ENCODE measurements at places on chromosomes 3 and 15. TPM values are rescaled to one million over a fixed set of nuclear protein-coding genes. Genes with fewer than 3 reads are reported as not detected.
A peak's percentile ranks its signal among the peaks of the same experiment; 100 is the strongest.

The TRIM42 gene
- not detected for total RNA-seq

The PXYLP1 gene
- 13.3 TPM for total RNA-seq

The SCG5 gene
- 8.3 TPM for total RNA-seq

The PLXNA1 gene
- total RNA-seq: 13.6 TPM

The HHLA2 gene
- total RNA-seq: not detected

The STARD9 gene
- total RNA-seq: 3.2 TPM

The UBE2E2 gene
- total RNA-seq: 18.6 TPM

DNA sequence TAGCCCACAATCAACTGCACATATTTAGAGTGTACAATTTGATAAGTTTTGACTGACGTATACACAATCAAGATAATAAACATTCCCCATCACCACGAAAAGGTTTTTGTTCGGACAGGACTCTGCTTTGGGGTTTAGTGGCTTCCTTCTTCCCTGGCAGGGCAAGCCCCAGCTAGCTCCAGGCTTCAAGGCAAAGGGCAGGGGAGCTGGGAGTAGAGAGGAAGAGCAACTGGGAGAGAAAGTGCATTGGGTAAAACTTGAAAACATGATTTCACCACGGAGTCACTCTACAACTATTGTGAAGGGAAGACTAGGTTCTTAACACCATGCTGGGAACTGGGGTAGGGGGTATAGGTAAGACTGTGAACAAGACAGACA, 185.1 kb upstream of the UBE2E1 start:
- no peak for DNase-seq

DNA sequence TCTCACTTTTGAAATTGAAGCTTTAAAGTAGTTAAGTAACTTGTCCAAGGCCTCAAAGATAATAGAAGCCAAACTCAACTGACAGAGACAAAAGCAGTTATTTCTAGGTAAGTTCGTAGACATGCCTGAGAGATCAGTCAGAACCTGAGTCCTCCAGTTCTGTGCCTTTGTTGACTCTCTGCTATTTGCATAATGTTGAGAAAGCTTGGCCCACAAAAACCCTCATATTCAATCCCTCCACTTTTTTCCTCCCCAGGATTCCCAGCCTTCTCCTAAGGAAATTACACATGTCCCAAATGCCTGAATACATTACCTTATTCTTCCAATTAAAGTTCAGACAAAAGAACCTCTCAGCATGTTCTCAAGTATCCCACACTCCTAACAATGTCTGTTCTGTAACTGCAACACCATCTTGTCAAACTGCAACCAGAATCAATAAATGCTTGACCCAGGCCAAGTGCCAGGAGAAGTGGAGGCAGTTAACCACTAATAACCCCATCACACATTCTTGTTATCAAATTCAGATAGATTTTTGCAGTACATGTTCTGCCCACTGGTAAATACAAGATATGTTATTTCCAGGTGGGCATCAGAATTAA, 217.8 kb downstream of the LRRC3B start:
- no peak for DNase-seq

DNA sequence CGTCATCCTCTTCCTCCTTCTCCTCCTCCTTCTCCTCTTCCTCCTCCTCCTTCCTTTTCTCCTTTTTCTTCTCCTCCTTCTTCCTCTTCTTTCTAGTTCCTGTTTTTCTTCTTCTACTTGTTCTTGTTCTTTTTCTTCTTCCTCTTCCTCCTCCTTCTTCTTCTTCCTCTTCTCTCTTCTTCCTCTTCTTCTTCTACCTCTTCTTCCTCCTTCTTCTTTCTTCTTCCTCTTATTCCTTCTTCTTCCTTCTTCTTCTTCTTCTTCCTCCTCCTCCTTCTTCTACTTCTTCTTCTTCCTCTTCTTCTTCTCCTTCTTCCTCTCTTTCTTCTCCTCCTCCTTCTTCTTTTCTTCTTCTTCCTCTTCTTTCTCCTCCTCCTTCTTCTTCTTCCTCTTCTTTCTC, 310.2 kb upstream of the LMCD1 start:
- DNase-seq: no peak

- peak; percentile 48 for DNase-seq
Observed at GRCh38 chr3:14042680-14043079, 82.0 kb downstream of the CHCHD4 start.

DNA sequence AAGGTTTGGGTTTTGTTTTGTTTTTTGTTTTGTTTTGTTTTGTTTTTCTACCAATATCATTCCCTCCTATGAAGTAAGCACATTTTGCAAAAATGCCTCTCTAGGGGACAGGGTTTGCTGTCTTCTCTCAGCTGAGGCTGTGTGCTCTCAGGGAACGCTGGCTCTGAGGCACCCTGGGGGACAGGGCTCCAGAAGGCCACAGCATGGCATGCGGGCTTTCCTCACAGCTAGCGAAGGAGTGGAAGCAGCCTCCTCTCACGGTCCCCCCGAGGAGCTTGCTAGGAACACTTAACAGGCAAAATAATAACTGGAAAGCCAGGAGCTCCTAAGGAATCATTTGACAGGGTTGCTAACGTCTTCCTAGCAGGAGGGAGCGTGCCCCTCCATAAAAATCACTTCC, 227.7 kb upstream of the ST8SIA2 start:
- no peak for DNase-seq

DNA sequence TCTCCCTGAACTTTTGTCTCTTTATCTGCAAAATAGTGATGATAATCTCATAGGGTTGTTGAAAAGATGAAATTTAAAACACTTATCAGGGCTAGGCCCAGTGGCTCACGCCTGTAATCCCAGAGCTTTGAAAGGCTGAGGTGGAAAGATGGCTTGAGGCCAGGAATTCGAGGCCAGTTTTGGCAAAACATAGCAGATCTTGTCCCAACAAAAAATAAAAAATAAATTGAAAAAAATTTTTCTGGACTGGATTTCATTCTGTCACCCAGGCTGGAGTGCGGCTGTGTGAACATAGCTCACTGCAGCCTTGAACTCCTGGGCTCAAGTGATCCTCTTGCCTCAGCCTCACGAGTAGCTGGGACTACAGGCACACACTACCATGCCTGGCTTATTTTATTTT, 29.6 kb downstream of the LMLN start:
- no peak for DNase-seq

DNA sequence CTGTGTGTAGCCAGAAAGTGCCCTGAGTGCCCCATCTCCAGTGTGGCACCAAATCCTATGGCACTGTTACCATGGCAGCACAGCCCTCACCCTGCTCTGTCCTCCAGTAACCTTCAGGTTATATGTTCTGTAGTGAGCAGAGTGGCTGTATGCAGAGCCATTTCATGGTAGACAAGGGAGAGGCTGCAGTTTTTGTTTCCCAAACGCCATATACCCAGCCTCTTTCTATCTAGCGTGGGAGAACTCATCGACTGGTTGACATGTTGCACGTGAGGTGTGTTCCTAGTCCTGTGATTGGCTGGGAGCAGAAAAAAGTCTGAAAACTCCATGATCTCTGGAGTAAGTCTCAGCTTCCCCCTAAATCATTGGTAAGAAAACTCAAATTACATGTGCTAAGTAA, 2.0 kb downstream of the SIDT1 start:
- no peak for DNase-seq

- no peak for DNase-seq
Observed at GRCh38 chr3:112372396-112372795, 39.4 kb downstream of the CD200 start.

DNA sequence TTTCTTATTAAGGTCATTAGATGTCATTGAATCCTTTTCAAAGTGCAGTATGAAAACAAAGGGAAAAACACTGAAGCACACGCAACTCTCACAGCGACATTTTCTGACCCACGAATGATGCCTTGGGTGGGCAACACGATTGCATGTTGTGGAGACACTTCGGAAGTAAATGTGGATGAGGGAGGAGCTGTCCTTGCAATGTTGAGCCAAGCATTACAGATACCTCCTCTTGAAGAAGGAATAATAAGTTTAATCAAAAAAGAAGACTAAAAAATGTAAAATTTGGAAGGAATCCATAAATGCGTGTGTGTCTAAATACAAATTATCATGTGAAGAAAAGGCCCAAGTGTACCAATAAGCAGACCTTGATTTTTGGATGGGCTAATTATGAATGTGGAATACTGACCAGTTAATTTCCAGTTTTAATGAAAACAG, 16.9 kb downstream of the THBS1 start:
- DNase-seq: peak; percentile 83

GRCh38 chr3:145798696-145799537, 362.1 kb downstream of the PLOD2 start:
- DNase-seq: no peak

GRCh38 chr3:81581966-81582599, 179.4 kb downstream of the GBE1 start:
- peak; percentile 47 for DNase-seq

DNA sequence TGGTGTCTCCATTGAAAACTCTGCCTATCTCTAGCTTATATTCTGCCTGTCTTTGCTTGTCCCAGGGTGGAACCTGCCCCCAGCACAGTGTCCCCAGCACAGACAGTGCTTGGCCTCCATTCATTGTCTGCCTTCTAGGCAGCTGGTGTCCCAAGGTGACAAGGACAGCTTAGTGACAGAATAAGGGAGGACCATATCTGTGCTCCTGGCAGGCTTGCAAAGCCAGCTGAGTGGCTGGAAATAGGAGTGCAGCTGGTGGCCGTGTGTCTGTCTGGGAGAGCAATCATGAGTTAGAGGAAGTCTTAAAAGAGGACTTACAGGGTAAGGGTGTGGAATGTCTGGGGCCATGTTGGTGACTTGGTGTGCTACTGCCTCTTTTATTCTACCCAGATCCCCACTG, 33.4 kb downstream of the SCN5A start:
- no peak for DNase-seq
